Stromal cell of bone marrow (primary cell): ENCODE measurements at places on chromosomes 11 and 22.

- DNase-seq: no peak
Measured at GRCh38 chr11:89535221-89535620, 44.0 kb upstream of the NOX4 start.

DNA sequence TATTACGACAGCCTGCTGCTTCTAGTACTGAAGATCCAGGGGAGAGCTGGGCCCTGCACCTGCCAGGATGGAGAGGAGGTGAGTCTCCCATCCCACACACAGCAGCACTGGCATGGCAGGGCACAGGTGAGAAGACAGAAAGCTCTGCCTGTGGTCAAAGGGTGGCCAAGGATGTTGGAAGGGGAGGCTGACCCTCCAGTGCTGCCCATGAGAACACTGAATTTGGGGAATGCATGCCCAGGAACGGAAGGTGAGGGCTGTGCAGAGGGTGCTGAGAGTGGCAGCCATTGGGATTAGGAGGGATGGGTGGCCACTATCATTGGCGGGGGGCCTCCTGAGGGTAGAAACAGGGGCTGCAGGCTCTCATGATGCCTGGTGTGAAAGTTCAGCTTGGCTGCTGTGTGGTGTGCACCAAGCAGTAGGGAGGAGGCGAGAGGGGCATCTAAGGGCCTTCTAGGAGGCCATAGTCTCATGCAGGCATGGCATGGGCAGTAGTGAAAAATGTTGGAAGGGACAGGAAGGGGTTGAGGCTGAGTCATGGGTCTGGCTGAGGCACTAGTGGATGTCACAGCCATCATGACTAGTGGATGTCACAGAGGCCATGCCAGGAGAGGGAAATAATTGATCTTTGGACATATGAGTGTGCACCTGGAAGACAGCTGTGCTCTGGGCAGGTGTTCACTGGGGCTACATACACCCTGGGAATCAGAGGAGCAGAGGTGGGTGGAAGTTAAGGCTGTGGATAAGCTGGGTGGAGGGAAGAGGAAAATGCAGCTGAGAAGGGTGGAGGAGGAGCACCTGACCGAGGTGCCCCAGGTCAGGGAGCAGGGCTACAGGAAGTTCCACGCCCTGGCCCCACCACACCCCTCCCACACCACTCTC, 2.5 kb upstream of the LRRC74B start:
- no peak for DNase-seq

GRCh38 chr22:49507607-49508292, 319.9 kb downstream of the BRD1 start:
- no peak for DNase-seq

GRCh38 chr11:68016904-68017817, 7.0 kb downstream of the ALDH3B1 start:
- DNase-seq: no peak

GRCh38 chr11:115944596-115944995, 440.4 kb upstream of the CADM1 start:
- DNase-seq: no peak

GRCh38 chr22:17846326-17846992, 72.2 kb upstream of the BID start:
- peak; percentile 44 for DNase-seq

DNA sequence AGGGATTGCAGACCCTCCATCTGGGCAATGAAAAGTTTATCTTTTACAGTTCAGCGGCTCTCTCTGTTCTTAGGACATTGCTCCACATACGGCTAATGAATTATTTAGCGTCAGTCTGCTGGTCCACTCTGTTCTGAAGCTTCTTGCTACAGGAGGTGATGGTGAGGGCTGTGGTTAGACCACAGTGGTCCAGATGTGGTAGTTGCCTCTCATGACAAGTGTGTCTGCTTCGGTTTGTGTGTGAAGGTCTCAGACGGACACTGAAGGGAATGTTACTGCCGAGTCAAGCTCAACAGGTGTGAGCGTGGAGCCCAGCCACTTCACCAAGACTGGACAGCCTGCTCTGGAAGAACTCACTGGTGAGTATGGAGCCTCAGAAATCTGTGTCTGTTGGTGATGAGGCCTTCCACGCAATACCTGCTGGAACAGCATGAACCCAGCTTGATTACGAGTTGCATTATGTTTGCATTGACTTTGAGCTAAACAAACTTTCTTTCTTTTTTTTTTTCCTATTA, 220.8 kb downstream of the DBX1 start:
- DNase-seq: no peak

GRCh38 chr22:23743303-23743705, 7.6 kb downstream of the ZNF70 start:
- DNase-seq: no peak

DNA sequence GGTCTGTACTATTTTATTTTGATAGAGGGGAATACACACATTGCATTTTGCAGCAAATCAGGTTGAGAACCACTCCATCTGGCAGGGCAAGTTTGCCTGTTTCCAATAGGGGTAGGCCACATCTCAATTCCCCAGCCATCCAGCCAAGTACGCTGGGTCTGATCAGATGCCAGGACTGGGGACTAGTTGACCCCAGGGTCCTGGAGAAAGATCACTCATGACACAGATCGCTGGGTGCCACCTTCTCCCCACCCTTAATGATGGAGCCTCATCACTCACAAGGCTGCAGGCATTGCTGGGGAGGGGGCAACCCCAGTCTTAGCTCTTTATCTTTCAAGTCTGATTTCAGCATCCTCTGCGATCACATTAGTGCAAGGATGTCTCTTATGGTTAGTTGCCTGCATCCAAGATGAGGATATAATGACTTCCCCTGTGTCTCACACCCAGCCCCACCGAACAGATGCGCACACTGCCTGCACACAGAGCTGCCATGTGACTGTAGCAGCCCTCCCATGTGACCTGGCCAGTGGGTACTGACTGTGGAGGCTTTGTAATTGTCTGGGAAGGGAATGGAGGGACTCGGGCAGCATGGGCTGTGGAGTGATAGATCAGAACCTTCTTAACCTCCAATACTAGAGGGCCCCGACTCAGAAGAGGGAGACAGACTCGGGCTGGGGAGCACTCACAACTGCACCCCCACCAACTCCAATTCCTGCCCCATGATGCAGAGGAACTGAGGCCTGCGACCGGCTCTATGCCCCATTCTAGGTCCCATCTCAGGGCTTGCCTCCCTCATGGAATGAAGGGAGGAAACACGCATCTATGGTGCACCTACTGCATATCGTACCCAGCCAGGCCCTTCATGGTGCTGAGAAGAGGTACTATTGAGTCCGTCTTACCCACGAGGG, 155.8 kb downstream of the DSCAML1 start:
- no peak for DNase-seq

GRCh38 chr11:69823641-69824265, 4.5 kb upstream of the FGF3 start:
- no peak for DNase-seq

- DNase-seq: peak; percentile 99
Measured at GRCh38 chr11:85685820-85686459, at the start of gene CCDC89. TSS of gene CCDC89 (minus strand) at chr11:85686195. CDS start at chr11:85686130, 65 bp downstream.

DNA sequence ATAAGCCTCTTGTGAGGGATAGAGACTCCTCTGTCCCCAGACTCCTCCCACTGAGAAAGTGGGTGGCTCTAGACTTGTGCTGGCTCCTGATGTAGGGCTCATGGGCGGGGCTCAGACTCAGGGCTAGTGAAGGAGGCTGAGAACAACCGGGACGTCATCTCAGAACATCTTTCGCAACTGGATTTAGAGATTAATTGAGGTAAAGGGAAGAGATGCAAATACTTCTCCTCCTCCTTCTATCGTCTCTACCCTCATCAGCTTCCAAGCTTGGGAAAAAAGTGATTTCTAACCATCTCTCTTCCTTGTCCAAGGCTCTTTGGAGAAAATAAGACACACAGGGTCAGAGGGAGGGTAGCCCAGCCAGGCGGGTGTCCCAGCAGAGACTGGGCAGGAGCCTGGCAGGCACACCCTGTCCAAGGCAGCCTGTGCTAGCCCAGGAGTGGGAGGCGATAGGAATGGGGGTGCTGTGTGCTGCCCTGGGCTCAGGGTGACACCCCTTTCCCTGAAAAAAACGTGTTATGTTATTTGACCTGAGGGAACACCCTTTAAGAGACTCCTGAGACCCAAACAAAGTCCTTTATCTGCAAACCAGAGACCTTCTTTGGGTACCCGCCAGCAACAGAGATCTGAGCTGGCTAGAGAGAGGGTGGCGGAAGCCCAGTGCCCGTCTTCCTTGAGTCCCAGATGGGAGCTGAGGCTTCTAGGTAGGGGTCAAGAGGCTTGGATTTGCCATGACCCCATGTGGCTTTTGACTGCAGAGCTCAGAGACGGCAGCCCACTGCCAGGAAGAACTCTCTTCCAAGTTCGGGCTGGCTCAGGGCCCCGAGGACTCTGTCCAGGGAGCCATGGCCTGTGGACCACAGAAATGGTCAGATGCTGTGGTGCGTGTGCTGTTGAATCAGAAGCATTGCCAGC, 160.9 kb downstream of the ADAMTS15 start:
- peak; percentile 62 for DNase-seq

GRCh38 chr22:48605856-48606481, 1221.7 kb downstream of the BRD1 start:
- DNase-seq: no peak

DNA sequence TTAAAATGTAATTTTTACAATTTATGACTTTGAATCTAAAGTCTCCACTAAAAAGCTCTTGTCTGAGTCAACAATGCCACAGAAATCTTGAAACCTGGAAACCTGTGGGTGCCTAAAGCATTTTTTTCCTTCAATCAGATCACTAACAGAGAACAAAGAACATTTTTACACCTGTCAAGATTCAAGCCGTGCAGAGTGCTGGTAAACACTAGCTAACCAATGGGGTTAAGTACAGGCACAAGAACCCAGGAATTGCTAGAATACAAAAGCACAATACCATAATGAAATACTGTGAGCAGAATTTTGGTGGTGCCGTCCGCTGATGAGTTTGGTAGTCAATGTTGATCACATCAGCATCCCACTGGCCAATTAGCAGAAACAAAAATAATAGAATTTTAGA, 380.3 kb upstream of the PITPNB start:
- DNase-seq: no peak

DNA sequence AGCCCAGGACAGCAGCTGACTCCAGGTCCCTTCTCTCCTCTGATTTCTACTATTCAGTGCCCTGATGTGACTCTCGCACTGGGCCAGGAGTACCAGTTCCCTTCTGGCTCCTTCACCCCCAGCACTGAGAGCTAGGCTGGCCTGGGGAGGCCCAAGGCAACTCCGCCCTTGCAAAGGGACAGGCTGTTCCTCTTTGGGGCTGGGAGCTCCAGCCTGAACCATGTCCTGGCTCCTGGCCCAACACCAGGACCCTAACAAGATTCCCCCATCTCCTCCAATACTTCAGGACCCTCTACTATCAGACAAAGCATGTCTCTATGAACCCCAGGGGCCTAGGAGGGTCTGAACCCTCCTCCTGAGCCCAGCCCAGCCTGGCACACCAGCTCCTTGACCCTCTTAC, 12.5 kb downstream of the CREB3L1 start:
- no peak for DNase-seq

GRCh38 chr11:78311702-78312371, 105.8 kb downstream of the GAB2 start:
- no peak for DNase-seq

DNA sequence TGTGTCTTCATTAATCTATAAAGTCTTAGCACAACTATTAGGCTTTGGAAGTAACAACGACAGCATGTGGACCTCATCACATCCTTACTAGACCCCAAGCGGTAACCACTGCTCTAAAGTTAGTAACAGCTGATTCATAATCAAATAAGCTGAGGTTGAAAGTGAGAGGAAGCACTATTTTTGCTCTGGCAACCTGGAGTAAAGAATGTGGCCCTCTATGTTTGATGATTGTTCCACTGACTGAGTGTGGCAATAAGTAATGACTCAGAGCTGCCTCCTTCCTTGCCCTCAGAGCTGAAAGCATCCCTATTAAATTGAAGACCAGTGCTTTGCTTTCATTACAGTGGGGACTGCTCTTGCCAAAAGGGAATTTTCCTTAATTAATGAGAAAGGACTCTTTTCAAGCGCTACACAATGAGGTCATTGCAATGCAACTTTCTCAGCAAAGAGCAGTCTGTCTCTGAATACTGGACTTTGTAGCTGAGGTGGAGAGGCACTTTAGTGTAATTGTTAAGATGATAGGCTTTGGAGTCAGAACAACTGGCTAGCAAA, 906.1 kb upstream of the RAG2 start:
- peak; percentile 57 for DNase-seq

- DNase-seq: no peak
Measured at GRCh38 chr11:1224491-1225385, 1.9 kb downstream of the MUC5B start.

- no peak for DNase-seq
Measured at GRCh38 chr22:35054064-35054463, 11.9 kb upstream of the ISX start.

DNA sequence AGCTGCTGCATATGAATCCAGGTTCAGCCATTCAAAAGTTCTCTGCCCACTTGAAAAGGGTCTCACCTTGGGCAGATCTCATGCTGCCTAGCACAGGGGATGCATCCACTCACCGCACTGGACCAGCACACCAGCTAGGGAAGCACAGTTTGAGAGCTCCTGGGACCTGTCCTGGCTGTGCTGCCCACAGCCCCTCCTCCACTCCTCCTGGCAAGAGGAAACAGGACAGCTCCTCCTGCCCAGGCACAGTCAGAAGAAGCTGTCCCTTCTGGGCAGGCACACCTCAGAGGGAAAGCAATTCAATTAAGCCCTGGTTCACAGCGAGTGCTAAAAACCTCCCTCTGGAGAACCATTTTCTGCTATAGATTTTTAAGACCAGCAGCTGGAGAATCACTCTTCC, 146.7 kb downstream of the ST3GAL4 start:
- DNase-seq: no peak

DNA sequence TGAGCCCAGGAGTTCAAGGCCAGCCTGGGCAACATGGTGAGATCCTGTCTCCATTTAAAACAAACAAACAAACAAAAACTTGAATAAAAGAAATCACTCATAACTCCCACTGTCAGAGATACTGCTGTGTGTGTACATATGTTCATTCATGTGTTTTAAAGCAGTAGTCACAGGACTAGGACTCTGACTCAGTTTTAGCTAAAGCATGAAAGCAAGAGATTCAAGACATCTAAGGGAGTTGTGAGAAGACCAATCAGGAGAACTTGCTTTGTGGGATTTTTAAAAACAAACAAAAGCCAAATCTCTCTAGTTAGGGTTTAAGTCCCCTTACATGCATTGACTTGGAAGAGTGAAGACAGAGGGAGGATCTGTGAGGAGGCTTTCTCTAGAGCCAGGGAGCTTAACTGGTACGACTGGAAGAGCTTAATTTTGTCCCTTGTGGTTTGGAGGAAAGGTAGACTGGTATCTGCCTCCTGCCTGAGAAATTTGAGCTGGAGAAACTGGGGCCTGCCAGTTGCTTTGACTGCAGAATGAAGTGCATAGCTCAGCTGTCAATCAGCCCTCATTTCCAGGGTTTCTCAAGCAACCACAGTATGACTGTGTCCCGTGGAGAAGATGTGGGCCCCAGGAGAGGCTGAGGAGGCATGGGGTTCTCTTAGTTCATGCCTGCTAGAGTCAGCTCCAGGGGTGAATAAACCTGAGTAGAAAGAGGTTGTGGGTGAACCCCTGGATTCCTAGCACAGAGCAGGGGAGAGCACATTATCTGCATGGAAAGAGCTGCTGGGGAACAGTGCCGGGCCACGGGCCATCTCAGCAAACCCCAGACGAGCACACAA, 30.6 kb downstream of the EXPH5 start:
- no peak for DNase-seq
